Ovary (tissue), 10 donors: ENCODE measurements at places on chromosomes 2 and 18. TPM values are rescaled to one million over a fixed set of nuclear protein-coding genes. Genes with fewer than 3 reads are reported as not detected.

Gene RBKS
- 6.9 TPM for polyA plus RNA-seq

Gene LYPD1
- 0.83 TPM for polyA plus RNA-seq

Gene INHBB
- 6.9 TPM for polyA plus RNA-seq

Gene MEIS1
- 19.4 TPM for polyA plus RNA-seq

Gene CD8A
- 10.0 TPM for polyA plus RNA-seq

DNA sequence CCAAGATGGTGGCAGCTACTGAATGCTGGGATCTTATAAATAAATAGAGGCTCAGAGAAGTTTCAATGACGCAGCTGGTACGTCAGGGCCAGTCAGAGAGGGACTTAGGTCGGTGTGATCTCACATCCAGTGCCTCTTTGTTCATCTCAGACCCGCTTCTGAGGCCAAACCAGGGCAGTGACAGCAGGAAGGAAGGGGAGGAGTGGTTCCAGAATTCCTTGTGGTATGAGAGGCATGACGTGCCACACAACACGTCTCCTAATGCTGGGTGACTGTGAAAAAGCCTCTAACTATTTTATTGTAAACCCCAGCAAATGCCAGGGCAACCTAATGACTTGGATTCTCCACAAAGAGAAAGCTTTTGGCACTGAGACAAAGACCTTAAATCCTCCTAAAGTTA lies 423.3 kb downstream of the LPIN1 start:
- no peaks in the 10 kb centered on the region for H3K36me3 ChIP-seq
- H3K4me1 ChIP-seq: peaks cover 2% of the 10 kb centered on the region
- DNase-seq: peak; percentile 29
- H3K27me3 ChIP-seq: no peaks in the 10 kb centered on the region

- no peaks in the 10 kb centered on the region for H3K36me3 ChIP-seq
- H3K27ac ChIP-seq: no peak overlapping the region
- DNase-seq: no peak
- no peaks in the 10 kb centered on the region for H3K27me3 ChIP-seq
- no peak overlapping the region for H3K4me3 ChIP-seq
- H3K4me1 ChIP-seq: no peaks in the 10 kb centered on the region
These were observed 143.0 kb upstream of the SCN7A start for GRCh38 chr2:166637051-166637450.

DNA sequence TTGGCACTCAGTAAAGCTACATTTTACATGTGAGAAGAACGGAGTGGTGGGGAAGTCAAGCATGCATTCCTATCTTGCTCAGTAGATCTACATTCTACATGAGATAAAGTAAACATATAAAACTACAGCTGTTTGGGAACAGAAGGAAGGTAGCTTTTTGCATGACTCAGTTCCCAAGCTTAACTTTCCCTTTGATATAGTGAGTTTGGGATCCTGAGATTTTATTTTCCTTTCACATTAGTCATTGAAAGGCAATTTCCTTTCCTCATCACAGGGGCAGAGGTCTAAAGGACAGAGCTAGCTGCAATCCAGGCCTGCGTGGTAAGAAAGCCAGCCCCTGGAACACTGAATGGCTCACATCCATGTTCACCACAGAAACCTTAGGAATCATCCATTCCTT lies 257.2 kb downstream of the SRBD1 start:
- H3K4me3 ChIP-seq: no peak overlapping the region
- DNase-seq: no peak
- H3K4me1 ChIP-seq: no peaks in the 10 kb centered on the region
- H3K27me3 ChIP-seq: no peaks in the 10 kb centered on the region
- no peak overlapping the region for H3K27ac ChIP-seq

DNA sequence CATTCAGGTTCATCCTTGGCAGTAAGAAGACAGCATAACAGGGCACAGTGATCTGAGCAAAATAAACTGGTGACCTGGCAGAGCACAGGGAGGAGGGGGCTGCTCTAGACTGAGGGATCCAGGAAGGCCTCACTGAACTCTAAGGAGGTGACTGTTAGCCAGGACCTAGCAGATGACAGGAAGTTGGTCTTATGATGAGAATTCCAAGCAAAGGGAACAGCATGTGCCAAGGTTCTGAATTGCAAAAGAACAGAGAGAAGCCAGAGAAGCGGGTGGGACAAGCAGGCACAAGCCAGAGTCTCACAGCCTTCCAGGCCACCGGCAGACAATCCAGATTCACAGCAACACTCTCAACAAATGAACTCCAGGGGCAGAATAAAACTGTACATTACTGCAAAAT lies 152.7 kb upstream of the PTPRM start:
- no peak overlapping the region for H3K27ac ChIP-seq
- DNase-seq: no peak
- H3K36me3 ChIP-seq: no peaks in the 10 kb centered on the region
- no peaks in the 10 kb centered on the region for H3K4me1 ChIP-seq
- H3K27me3 ChIP-seq: no peaks in the 10 kb centered on the region
- H3K4me3 ChIP-seq: no peak overlapping the region

DNA sequence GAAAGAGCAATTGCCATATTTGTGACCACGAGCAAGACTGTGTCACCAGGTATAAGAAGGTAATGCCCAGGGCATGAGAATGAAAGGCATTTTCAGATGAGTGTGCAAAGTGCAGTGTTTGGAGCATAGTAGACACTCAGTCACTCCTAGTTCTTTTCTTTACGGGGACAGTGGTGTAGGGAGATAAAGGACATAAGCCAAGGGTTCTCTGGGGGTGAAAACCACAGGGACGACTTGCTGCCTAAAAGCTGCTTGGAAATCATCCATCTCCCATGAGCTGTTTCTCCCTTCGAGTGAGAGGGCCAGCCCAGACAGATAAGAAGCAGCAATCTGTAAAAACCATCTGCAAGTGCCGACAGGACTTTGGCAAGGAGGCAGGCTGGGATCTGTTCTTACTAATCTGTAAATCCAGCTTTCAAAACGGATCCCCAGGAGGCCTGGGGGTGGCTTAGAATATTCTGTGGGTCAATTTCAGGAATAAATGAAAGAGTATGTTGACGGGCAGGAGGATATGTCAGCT lies 221.6 kb downstream of the LPIN1 start:
- H3K27me3 ChIP-seq: no peaks in the 10 kb centered on the region
- no peak for DNase-seq
- no peaks in the 10 kb centered on the region for H3K36me3 ChIP-seq
- no peak overlapping the region for H3K4me3 ChIP-seq
- no peaks in the 10 kb centered on the region for H3K4me1 ChIP-seq
- no peak overlapping the region for H3K27ac ChIP-seq

DNA sequence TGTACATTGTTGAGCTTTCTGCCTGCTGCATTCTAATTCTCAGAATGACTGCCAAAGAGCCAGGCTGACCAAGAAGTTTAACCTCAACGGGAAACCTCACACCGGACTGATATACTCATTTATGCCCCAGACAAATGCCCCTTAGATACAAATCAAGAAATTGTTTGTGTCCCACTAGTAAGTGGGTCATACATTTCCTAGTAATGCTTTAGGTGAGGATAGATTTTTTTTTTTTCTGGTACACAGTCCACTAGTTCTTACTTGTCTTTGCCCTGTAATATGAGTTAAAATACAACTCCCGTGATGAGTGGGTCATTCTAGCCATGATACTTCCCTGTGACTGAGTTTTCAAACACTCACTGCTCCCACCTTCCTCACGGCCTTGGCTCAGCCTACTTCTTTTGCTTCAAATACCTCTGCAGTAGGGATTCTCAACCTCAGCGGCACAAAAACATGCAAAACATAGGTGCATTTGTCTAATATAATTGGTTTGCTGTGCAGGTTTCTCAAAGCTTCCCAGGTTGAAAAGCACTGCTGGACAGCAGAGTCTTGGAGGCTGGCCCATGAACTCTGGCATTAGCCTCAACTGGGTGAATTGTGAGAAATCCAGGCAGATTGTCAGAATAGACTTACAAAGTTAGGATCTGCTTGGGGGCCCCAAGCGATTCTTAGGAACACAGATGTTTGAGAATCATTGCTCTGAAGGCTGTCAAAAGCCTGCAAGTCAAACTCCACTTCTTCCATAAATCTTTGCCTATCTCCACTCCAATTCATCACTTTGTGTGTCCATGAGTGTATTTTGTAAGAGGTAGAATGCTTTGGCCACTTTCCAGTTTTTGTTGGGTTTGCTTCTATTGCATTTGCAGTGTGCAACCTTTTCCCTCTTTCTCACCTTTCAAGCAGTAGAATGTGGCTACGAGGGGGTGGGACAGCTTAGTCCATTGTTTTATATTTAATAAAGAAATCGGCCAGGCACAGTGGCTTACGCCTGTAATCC lies 35.5 kb downstream of the TGIF1 start:
- no peak overlapping the region for H3K4me3 ChIP-seq
- DNase-seq: no peak
- H3K27ac ChIP-seq: no peak overlapping the region
- peaks cover 2% of the 10 kb centered on the region for H3K4me1 ChIP-seq
- H3K27me3 ChIP-seq: no peaks in the 10 kb centered on the region

DNA sequence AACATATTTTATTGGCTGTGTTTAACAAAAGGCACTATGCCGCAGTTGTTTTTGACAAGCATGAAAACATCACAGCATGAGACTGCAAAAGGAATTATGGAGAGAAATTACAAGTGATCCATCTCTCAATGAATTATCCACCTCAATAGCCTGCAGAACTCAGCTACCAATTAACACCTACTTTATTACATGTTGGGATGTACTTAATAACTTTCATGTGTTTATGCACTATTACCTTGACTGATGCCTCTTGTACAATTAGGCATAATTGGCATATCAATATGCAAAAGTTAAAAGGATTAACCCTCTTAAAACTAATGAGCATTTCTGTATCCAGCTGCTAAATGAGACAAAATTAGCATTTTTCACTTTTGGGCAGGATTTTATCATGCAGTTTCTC lies 27.8 kb downstream of the ARHGAP15 start:
- H3K27ac ChIP-seq: no peak overlapping the region
- DNase-seq: no peak
- H3K4me1 ChIP-seq: no peaks in the 10 kb centered on the region
- no peaks in the 10 kb centered on the region for H3K36me3 ChIP-seq
- H3K27me3 ChIP-seq: no peaks in the 10 kb centered on the region

- no peaks in the 10 kb centered on the region for H3K36me3 ChIP-seq
- no peaks in the 10 kb centered on the region for H3K27me3 ChIP-seq
- H3K4me1 ChIP-seq: peaks cover 6% of the 10 kb centered on the region
These were observed 52.4 kb downstream of the STK39 start for GRCh38 chr2:168194784-168195522.

DNA sequence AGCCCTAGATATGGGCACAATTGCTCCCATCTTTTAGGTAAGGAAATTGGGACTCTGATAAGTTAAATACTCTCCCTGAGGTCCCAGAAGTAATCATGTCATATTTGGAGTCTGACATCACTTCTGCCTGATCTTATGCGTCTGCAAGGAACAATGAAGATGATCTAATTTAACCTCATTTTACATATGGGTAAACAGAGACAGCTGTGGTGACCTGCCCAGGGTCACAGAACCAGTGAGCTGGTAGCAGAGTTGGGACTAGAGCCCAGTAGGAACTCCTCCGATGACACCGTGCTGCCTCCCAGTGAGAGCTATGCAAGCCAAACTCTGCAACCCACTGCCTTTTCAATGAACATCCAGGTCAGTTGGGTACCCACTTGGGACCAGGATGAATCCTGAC lies 17.8 kb downstream of the CTAGE1 start:
- no peak for DNase-seq
- H3K27me3 ChIP-seq: no peaks in the 10 kb centered on the region
- no peak overlapping the region for H3K27ac ChIP-seq
- no peaks in the 10 kb centered on the region for H3K4me1 ChIP-seq
- no peaks in the 10 kb centered on the region for H3K36me3 ChIP-seq

DNA sequence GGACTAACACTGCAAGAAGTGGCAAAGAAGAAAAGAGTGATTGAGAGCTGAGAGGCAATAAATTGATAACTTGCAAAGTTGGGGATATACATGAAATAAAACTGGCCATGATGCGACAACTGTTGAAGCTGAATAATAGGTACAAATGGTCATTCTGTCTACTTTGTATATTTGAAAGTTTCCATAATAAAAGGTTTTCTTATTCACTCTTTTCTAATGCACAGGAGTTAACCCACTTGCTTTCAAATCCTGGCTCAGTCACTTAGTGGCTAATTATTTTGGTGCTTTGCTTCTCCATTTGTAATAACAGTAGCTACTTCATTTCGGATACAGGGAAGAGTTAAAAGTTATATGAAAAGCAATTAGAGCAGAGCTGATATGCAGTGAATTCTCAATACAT lies 159.7 kb upstream of the WDSUB1 start:
- no peak overlapping the region for H3K27ac ChIP-seq
- H3K36me3 ChIP-seq: no peaks in the 10 kb centered on the region
- no peak for DNase-seq
- no peaks in the 10 kb centered on the region for H3K27me3 ChIP-seq

DNA sequence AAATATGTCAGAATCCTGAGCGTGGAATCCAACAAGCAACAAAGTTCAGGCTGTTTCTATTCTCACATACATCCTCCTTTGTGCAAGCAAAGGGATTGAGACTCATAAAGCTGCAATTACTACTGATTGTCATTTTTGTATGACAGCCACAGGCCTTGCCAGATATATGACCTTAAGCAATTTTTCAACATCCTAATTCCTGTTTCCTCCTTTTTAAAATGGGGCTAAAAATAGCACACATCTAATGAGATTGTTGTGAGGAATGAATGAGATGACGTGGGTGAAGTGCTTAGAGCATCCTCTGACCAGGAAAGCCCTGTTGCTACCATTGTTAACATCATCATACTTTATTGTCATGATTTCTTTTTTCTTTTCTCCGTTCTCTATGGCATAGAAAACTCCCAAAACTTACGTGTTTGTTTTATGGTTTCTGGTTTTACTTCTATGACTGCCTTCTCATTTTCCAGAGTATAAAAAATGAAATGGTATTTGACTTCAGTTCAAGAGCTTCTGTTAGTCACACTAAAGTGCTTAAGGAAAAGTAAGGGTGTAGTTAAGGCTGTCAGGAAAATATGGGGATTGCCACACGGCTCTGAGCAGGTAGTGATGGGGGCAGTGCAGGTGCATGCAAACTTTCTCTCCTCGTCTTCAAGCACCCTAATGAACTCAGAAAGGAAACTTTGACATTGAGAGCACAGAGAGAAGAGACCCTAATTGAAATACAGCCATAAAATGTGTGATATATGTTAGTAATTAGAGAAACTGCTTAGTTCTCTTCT lies 590.6 kb upstream of the NETO1 start:
- H3K27ac ChIP-seq: no peak overlapping the region
- no peaks in the 10 kb centered on the region for H3K36me3 ChIP-seq
- no peak for DNase-seq
- H3K4me1 ChIP-seq: no peaks in the 10 kb centered on the region
- H3K27me3 ChIP-seq: no peaks in the 10 kb centered on the region
- no peak overlapping the region for H3K4me3 ChIP-seq

DNA sequence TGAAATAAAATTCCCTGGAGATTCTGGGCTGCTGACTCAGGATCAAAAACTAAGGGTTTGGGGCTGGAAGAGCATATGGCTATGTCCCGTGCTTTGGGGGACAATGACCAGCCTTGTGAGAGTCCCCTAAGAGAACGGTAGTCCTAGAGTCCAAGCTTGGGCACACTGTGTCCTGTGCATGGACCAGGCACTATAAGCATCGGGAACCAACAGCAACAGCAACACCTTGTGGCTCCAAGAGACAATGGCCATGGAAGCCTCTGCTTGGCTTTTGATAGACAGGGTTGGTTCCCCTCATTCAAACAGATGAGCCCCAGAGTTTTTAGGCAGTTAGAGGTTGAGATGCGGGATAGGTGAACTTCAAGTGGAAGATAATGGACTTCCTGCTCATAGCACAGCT lies 294.4 kb upstream of the CHAC2 start:
- H3K4me1 ChIP-seq: no peaks in the 10 kb centered on the region
- no peaks in the 10 kb centered on the region for H3K36me3 ChIP-seq
- H3K27me3 ChIP-seq: no peaks in the 10 kb centered on the region
- H3K27ac ChIP-seq: no peak overlapping the region
